ENCODE measurements at places on chromosomes 3 and 15.

- peak; percentile 87 for DNase-seq
These were observed 28.6 kb downstream of the SOX14 start for GRCh38 chr3:137792626-137793271.

DNA sequence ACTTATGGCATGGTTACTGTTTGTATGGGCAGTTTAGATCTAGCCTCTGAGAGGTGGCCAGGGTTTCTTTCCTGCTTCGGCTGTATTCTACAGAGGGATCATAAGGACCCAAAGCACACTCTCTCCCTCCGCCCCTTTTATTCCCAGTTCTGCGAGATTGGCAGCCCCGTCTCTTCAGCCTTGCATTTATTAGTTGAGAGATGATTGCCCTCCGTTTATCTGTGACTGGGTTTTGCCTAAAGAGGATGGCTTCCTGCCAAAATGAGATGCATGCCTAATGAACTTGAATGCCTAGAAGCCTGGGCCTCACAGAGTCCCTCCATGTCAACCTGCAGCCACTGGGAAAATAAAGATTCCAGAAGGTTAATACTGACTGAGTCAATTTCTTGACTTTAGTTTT, 97.1 kb upstream of the CHL1 start:
- peak; percentile 54 for DNase-seq

- no peak for DNase-seq
These were observed 38.4 kb downstream of the PML start for GRCh38 chr15:74032606-74033561.

GRCh38 chr15:76996076-76996525, 1.2 kb downstream of the PSTPIP1 start:
- no peak for DNase-seq

GRCh38 chr3:70383360-70383831, 71.0 kb upstream of the MDFIC2 start:
- no peak for DNase-seq

DNA sequence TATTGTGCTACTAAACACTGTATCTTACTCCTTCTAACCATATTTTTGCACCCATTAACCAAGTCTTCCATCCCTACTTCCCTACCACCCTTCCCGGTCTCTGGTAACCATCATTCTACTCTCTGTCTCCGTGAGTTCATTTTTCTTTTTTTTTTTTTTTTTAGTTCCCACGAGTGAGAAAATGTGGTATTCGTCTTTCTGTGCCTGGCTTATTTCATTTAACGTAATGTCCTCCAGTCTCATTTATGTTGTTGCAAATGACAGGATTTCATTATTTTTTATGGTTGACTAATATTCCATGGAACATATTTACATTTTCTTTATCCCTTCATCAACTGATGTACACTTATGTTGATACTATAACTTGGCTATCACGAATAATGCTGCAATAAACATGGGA, 31.7 kb downstream of the TJP1 start:
- no peak for DNase-seq

DNA sequence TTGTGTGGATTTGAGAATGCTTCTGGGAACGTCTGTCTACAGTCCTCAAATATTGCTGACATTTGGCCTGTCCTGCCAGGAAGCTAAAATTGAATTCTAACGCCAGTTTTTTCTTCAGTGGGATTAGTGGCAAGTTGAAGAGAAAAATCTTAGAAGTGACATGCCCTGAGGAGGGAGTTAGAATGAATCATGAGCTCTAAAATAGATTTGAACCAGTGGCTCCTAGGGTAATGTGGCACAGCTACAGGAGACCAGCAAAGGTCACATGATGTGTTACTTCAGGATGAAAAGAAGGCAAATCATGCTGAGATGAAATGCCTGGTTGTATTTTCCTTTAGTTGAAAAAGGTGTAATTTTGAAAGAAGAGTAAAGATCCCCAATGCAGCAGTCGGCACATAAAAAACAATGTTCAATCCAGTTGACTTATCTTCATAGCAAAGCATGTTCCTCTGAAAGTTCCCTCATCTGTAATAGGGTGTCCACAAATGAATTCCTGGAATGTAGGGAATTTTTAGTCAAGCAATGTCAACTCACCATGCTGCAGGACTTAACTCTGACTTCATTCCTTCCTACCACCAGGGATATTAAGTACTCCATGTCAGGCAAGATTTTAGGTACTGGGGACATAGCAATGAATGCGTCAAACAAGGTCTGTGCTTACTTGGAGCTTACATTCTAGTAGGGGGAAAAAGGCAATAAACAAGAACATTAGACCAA, 171.6 kb downstream of the CADPS start:
- no peak for DNase-seq

- DNase-seq = no peak
These were observed 418.6 kb downstream of the TUSC7 start for GRCh38 chr3:117128133-117128532.

- DNase-seq = no peak
These were observed 99.8 kb downstream of the MECOM start for GRCh38 chr3:169563775-169564059.

DNA sequence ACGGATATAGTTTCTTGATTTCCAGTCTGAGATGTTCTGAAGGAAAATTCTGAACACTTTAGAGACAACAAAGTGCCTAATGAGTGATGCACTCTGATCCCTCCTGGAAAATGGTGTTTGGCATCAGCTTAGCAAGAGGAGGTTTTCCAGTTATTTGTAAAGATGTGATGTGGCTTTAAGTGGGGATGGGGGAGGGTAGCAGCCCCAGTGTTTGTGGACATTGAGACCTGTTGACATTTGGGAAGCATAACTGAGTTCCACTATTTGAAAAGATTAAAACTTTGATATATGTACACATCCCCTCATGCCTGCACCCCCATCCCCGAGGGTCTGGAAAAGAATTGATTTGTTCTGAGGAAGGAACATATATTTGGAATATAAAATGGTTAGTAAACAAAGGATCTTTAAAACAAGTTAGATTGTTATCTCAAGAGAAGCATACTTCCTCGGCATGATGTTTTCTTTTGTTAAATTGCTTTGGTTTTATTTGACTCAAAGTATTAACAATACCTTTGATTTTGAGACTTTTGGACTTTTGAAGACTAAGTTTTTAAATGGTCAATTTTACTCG, 6.5 kb downstream of the IGF1R start:
- no peak for DNase-seq

DNA sequence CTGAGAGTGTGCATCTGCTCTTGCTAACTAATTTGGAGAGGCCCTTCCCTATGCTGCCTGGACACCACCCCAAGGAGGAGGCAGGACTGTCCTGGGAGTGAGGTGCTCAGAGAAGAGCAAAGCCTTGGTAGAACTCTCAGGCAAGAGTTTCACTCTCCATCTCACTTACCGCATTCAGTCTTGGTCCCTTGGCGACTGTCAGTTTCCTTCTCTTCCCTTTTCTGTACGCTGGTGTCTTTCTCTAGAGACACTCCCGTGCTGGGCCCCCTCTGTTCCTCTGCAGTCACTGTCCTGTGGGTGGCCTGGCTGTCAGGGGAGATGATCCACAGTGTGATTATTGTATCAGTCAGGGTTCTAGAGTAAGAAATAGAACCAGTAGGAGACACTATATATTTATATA, 44.0 kb downstream of the IDH2 start:
- DNase-seq = no peak

- no peak for DNase-seq
These were observed 54.5 kb downstream of the PSMD6 start for GRCh38 chr3:63968612-63969350.

- DNase-seq = no peak
These were observed 330.3 kb upstream of the CTNNB1 start for GRCh38 chr3:40869013-40869412.

DNA sequence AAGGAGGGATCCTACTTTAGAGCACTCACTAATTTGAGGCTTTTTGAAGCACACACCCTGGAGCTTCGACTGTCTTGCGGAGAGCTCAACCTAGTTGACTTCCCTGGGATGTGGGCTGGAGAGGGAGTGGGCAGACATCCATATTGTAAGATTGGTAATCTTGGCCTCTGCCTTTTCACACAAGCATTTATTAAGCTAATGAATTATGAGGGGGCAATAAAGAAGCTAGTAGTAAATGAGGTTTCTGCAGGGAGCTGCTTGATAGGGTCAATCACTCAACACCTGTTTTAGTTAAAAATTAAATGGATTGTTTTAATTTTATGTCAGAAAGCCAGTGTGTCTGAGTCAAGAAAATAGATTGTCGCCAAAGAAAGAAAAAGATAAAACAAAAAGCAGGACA, 76.3 kb downstream of the PDZRN3 start:
- no peak for DNase-seq

GRCh38 chr15:36831904-36832287, 252.5 kb downstream of the CDIN1 start:
- DNase-seq = no peak

DNA sequence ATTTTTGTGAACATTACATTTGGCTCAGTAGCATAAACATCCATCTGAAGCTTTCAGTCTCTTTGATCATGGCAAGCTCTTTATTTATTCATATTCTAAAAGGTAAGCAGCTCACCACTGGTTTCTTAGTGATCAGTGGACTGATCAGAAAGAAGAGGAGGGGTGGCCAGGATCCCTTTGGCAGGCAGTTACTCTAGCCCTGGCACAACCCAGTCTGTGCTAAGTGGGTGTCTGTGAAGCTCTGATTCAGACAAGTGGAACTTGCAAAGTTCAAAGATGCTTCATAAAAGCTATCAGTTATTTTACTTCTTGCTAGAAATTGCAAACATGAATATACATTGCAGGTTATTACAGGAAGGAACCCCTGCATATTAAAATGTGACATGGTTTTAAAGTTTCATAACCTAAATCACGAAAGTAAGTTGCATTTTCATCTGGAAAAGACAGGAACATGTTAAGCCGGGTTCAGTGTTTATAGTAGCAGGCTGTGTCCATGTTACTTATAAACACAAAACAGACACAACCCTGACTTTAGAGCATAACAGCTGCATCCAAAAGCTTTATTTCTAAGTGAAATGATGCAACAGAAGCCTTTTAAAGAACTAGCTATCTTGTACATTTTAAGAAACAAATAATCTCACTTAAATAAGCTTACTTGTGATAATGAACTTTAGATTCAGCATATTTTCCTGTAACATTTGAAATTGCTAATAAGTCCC, 785.3 kb downstream of the MCTP2 start:
- no peak for DNase-seq

DNA sequence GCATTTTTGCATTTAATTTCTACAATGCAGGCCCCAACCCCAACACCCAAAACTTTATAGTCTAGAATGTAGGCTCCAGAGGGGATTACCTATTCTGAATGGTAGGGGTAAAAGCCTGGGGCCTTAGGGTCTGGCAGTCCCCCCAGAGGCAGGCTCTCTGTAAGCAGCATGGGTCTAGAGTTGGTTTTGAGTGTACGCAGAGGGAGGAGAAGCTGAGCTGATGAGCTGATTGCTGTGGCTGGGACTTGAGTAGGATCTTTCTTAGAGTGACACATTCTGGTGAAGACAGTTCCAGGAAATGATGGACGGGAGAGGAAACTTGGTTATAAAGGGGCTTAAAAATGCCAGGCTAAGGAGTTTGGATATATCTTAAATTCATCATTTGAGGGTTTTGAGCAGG, 2.1 kb downstream of the LPP start:
- DNase-seq = no peak

DNA sequence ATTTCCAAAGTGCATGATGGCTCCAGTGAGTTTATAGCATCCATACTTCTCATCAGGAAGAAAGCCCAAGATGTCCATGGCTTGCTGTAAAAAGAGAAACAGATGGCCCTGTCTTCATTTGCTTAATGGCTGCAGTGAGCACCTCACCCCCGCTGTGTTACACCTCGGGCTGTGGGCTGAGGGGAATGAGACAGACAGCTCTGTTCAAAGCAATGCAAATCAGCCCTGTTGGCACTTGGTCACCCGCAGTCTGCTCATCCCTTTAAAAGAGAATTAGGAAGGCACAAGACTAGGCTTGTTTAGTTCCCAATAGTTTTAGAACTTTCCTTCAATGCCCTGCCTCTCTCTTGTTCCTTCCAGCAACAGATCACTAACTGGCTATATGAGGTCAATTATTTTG, 25.2 kb downstream of the MYH15 start:
- DNase-seq = no peak

- no peak for DNase-seq
These were observed 70.1 kb downstream of the HERC1 start for GRCh38 chr15:63763476-63764123.

DNA sequence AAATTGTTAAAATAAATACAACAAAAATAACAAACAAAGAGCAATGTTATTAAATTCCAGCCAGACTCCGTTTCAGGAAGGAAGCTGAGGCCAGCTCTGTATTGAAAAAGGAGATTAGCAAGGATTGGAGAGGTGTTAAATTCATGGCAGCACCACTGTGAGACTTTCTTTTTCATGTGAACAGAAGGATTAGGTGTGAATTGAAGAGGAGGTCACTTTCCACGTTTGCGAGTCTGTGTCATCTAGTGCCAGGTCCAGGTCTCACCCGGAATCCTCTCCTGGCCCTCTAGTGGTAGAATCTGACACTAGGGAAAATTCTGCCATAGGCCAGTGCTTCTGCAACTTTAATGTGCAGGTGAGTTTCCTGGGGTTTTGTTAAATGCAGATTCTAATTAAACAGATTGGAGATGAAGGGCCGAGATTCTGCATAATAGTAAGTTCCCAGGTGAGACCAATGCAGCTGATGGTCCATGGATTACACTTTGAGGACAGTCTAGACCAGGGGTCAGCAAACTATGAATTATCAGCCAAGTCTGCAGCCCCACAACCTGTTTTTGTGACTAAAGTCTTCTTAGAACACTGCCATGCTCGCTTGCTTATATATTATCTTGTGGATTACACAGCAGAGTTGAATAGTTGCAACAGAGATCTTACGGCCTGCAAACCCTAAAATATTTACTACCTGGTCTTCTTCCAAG, 9.2 kb upstream of the SLC6A1 start:
- no peak for DNase-seq

DNA sequence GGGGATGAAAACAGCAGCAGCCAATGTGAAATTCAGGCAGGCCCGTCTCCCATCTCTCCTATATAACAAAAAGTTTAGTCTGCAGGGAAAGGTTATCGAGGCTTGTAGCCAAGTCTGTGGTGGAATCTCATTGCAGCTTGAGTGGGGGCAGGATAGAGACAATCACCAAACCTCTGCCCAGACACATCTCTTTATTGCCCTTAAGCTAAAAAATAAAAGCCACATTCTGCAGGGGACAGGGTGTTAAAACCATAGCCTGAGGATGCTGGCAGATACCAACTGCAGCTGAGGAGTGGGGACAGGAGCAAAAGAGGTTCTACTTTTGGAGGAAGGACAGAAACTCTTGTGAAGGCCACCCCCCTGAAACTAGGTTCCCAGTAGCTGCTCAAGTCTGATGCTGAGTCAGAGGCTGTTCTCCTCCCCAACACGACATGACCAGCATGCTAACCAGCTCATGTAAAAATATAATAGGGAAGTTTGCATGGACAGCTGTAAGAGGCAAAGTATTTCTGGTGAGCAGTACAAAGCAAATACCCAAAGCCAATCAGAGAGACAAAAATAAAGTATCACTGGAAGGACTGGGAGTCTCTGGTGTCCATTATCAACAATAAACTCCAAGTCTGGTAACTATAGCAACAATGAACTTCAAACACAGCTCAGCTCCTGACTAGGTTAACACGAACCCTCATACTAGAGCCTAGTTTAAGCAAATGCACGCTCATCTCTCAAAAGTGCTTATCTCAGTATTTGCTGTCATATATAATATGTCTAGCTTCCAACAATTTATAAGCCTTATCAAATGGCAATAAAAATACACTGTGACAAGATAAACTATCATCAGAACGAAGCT, 362.2 kb upstream of the SLCO3A1 start:
- DNase-seq = no peak

All from NCI-H1694 treated with DMSO at 0.1 percent for 48 hours (cell line).